ENCODE measurements at places on chromosomes 4 and X. TPM values are rescaled to one million over a fixed set of nuclear protein-coding genes. Genes with fewer than 3 reads are reported as not detected.
A peak's percentile ranks its signal among the peaks of the same experiment; 100 is the strongest.

Gene CLRN2
- not detected for total RNA-seq

Gene SCRG1
- not detected for total RNA-seq

Gene CT45A6
- not detected for total RNA-seq

Gene PRRG1
- total RNA-seq: 10.2 TPM

DNA sequence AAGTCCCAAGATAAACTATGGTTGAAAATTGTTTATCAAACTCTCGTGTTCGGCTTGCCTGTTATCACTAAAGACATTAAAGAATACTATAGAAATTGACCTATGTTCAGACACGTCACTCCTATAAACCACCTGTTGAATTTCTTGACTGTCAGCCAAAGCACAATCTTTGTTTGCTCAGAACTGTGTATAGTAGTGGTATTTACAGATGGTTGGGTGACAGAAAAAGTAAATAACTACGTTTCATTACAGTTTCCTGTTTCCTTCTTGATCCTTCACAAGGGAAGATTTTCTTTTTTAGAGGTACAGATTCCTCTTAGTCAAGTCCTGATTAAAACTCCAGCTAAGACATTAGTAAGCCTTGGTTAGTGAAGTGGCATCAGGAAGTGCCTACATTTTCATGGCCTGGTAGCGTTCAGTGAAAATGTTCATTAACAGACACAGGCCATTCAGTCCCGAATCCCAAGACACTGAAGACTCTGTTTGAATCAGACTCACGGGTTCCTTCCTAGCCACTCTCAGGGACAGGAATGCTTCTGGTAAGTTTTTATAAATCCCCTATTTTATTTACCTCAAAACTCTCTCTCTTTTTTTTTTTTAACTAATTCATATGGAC, at the start of gene SMIM31:
Gene SMIM31 (plus strand): TSS at position 259 of the 616 bp plus-strand sequence. CDS start 16,313 bp downstream, outside the sequence.
- DNase-seq: no peak

DNA sequence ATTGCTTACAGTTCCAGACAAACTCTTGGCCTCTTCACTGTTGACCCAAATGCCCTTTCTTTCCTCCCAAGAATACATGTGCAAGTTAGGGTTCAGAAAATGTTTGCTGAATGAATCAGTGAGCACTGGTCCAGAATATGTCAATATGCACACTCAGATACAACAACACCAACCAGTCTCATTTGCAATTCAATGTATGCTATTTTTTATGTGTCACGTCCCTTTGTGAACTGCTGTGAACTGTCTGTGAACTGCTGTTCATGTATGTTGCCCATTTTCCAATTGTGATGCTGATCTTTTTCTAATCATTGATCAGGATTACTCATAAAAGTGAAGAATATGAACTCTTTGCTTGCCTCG, 17.8 kb downstream of the GAB3 start:
- DNase-seq: no peak

DNA sequence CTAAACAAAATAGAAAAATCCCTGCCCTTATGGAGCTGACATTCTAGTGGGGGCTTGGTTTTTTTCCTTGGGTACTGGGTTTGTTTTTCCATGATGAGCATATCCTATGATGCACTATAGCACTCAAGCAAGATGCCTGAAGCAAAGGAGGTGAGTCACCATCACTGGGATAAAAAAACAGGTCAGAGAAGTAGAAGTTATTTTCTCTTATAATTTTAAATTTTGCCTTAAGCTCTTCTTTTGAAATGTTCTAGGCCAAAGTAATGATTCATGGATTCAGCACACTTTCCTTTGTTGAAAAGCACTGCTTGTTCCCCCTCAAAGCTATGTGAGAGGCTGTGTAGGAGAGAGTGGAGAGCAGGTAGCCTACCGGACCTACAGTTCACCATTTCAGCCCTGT, 15.2 kb upstream of the CXCL2 start:
- DNase-seq: no peak

DNA sequence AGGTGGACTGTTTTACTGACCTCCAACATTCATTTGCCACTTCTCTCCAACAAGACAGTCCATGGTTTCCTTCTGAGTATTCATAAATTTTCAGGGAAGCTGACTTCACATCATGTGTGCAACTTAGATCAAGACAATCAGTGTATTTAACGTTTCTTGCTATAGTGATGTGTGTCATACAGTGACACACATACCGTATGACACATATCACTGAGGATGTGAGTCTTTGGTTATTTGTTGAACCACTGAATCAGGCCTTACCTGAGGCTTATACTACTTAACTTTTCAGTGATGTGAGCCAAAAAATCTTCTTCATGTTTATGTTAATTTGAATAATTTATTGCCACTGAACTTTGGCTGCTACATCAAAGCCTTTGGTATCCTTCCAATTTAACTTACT, 166.8 kb downstream of the BMPR1B start:
- no peak for DNase-seq

DNA sequence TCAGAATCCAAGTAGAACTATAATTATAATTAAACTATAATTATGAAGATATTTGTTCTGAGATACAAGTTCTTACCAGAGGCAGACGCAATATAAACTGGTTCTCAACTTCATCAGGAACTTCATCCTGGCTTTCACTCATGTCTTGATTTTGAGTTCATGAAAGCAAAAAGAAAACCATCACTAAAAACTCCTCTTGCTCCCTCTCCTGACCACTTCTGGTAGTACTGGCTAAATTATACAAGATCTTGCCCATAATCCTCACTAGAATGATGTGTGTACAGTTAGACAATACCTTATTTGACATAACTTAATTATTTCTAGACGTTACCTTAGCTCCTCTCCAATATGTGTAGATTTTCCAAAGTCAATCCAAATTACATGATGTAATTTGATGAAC, 3.7 kb downstream of the TAF7L start:
- no peak for DNase-seq

DNA sequence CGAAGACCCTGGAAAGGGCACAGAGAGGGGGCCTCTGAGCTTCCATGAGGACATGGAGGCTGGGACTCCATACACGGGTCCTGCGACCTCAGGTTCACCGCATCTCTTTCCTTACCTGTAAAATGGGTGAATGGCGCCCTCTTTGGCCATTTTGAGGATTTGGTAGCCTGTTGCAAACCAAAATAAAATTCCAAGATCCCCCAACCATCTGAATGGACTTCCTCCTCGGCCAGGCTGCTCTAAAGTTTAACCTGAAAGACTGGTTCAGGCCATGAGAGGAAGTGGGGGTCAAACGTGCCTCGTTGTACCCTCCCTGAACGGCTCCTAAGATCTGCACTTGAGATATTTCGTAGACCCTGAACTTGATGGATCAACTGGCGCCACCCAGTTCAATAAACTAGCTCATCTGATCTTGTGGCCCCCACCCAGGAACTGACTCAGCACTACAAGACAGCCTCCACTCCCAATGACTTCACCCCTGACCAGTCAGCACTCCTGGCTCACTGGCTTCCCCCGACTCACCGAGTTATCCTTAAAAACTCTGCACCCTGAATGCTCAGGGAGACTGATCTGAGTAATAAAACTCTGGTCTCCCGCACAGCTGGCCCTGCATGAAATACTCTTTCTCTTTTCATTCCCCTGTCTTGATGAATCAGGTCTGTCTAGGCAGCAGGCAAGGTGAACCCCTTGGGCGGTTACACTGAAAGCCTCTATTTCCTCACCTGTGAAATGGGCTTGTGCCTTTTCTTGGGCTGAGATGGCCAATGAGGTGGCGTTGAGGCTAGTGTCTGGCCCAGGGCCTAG, 32.9 kb upstream of the GPR78 start:
- peak; percentile 34 for DNase-seq
